Caco-2 (cell line): ENCODE measurements at places on chromosomes 2 and 18.
A peak's percentile ranks its signal among the peaks of the same experiment; 100 is the strongest.

DNA sequence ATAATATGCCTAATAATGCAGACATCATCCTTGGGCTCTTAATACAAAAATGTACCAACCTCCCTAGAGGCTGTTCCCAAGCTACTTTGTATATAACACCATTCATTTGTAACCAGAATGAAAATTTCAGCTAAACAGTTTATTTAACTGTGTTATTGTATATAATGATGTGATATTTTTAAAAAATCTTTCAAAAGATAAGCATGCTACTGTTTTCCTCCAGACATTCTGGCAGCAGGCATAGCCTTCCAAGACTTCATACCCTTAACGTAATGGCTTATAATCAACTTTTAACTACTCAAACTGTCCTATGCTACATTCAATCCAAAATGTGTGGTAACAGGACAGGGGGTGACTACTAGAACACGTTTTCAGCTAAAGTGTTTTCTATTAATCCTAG is 21.2 kb downstream of the CFAP221 start:
- DNase-seq: no peak
- no peak overlapping the region for H3K4me3 ChIP-seq
- H3K4me1 ChIP-seq: no peaks in the 10 kb centered on the region
- no peaks in the 10 kb centered on the region for H3K27me3 ChIP-seq

DNA sequence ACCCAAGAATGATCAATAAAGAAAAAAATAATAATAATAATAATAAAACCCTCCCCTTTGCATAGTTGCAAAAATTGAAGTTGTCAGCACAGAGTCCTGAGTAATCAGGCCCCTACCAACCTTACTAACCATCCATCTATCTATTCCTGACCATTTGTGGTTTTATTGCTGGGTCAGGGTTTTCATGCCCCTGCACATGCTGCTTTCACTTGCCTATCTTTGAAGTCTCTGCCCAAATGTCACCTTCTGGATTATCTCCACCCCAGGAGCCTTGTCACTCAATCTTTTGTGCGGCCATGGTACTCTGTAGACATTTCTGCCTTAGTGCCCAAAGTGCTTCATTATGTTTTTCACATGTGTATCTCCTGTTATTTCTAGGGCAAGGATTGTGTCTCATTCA is 35.1 kb downstream of the SLC30A6 start:
- H3K27me3 ChIP-seq: no peaks in the 10 kb centered on the region
- H3K36me3 ChIP-seq: no peaks in the 10 kb centered on the region; the same call in 1 of the 2 replicates
- H3K4me1 ChIP-seq: peaks cover 2% of the 10 kb centered on the region
- H3K27ac ChIP-seq: no peak overlapping the region
- DNase-seq: no peak

DNA sequence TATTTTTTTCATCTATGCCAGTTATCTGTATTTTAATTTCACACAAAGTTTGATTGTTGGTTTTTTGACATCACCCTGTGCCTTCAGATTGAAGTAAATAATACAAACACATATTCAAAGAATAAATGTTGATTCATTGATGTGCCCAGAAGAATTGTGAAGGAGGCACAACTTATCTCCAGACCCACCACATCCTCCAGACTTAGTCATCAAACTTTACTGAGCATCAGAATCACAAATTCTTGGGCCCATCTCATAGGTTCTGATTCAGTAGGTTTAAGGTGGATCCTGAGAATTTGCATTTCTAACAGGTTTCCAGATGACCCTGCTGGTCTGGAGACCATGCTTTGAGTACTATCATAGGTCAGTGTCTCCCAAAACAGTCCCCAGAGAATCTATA is 82.8 kb upstream of the PIK3C3 start:
- no peaks in the 10 kb centered on the region for H3K4me1 ChIP-seq
- no peaks in the 10 kb centered on the region for H3K27me3 ChIP-seq
- DNase-seq: no peak
- H3K4me3 ChIP-seq: no peak overlapping the region
- H3K27ac ChIP-seq: no peak overlapping the region

- 0 out of 2 replicates have a peak, but pooled peaks cover under 1% of the 10 kb centered on the region for H3K4me1 ChIP-seq
- no peaks in the 10 kb centered on the region for H3K27me3 ChIP-seq
- 0 out of 2 replicates have a peak, but pooled peaks cover 2% of the 10 kb centered on the region for H3K36me3 ChIP-seq
- no peak overlapping the region for H3K27ac ChIP-seq
- H3K4me3 ChIP-seq: no peak overlapping the region
Measured at GRCh38 chr2:159804941-159805340, 6.9 kb upstream of the CD302 start.

- no peaks in the 10 kb centered on the region for H3K27me3 ChIP-seq
- no peaks in the 10 kb centered on the region for H3K36me3 ChIP-seq
- no peak for DNase-seq
- no peak overlapping the region for H3K27ac ChIP-seq
- peaks cover 18% of the 10 kb centered on the region for H3K4me1 ChIP-seq
- no peak overlapping the region for H3K4me3 ChIP-seq
Measured at GRCh38 chr2:85434696-85435095, 16.2 kb downstream of the SH2D6 start.

- H3K36me3 ChIP-seq: no peaks in the 10 kb centered on the region
- H3K27ac ChIP-seq: no peak overlapping the region
- H3K4me1 ChIP-seq: no peaks in the 10 kb centered on the region
- no peak overlapping the region for H3K4me3 ChIP-seq
- DNase-seq: no peak
Measured at GRCh38 chr18:38930881-38931753, 1365.5 kb upstream of the CELF4 start.

DNA sequence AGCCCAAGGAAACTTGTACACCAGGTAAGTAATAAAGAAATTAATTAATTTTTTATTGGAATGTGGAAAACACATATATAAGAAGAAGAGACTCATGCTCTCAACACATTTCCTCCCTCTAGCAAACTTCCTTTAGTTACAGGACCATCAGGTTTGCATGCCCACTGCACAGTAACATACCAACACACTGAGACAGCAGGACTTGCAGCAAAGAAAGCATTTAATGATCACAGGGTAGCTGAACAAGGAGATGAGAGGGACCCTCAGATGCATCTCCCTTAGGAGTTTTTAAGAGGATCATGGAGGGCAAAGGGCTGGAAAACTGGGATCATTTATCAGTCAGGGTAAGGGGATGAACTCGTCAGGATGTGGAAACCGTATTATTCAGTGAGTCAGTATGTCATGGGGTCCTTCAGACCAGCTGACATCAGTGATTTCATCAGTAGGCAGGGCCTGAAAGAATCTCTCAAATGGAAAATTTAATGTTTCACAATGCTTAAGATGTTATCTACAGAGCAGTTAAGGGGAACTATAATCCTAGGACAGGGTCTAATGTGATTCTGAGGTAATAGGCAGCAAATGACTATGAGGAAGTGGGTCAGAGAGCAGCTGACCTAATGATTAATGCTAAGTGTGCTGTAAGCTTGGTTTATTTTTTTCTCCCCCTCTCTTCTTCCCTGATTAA is 193.8 kb upstream of the RND3 start:
- H3K4me1 ChIP-seq: no peaks in the 10 kb centered on the region
- H3K27ac ChIP-seq: no peak overlapping the region
- no peak for DNase-seq
- H3K27me3 ChIP-seq: no peaks in the 10 kb centered on the region
- H3K4me3 ChIP-seq: no peak overlapping the region
- H3K36me3 ChIP-seq: no peaks in the 10 kb centered on the region

DNA sequence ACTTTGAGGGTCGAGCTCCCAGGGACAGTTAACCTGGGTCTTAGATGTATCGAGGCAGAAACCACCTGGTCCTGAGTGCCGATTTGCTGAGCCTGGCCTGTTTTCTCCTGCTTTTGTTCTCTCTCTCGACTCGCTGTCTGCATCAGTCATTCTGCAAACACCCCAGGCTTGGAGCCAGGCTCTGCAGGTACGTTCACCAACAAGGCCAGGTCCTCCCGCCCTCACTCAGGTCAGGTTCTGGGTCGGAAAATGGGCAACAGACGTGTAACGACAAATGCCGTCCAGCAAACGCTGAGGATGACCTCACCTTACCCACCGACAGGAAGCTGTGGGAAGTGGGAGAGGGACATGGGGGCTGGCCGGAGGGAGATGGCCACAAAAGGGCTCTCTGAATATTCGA is 57.7 kb upstream of the PXDN start:
- DNase-seq: no peak
- H3K4me3 ChIP-seq: no peak overlapping the region
- no peaks in the 10 kb centered on the region for H3K27me3 ChIP-seq
- H3K4me1 ChIP-seq: no peaks in the 10 kb centered on the region

GRCh38 chr2:223727562-223727961 is 109.8 kb downstream of the AP1S3 start:
- peak; percentile 72 for DNase-seq
- peaks cover 32% of the 10 kb centered on the region for H3K4me1 ChIP-seq
- H3K27ac ChIP-seq: no peak overlapping the region

DNA sequence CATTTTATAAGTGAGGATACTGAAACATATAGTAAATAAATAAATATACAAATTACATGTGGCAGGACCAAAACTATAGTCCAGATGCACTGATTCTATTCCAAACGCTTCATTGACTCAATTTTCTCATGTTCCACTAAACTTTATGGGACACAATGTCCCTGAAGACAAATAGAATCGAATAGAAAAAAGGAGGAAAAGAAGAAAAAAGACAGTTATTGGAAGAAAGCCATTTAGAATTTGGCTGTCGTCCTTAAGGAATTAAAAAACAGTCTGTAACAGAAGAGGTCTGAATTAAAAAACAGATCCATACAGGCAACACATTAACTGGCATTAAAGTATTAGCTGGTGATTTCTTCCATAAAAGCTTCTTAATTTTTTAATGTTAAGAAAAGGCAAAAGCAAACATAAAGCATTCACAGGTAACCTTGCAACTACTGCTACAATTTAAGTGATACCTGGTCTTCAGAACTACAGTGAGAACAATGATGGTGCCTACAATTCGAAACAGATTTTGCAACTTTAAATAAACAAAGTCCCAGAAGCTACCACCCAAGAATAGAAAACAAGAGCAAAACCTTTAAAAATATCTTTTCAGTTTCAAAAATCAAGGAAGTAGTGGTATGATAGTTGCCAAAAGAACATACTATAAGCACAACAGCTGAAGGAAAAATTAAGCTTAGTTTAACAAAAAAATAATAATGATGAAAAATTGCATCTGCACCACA is 17.4 kb upstream of the CHAC2 start:
- no peaks in the 10 kb centered on the region for H3K27me3 ChIP-seq
- no peaks in the 10 kb centered on the region for H3K36me3 ChIP-seq
- H3K27ac ChIP-seq: no peak overlapping the region
- no peaks in the 10 kb centered on the region for H3K4me1 ChIP-seq
- DNase-seq: no peak

DNA sequence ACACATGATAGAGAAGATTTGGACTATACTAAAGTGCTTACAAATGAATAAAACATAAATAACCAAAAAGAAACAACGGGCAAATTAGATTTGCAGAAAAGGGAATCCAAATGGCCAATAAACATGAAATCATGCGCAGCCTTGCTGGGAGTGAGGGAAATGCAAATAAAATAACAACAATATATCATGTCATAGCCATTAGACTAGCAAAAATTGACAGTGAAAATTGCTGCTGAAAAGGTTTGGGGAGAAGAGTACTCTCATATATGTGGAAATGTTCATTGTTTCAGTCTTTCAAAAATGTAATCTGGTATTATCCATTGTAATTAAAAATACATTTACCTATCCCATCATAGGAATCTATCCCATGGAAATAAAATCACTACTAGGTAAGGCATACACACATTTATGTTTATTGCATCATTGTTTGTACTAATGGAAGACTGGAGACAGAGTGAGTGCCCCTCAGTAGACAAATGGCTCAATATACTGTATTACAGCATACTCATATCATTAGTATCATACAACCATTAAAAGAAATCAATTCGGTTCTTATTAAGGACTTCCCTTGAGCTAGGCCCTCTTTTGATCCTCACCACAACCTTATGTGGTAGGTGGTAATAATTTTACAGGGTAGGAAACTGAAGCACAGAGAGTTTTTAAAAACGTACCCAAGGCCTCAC is 94.1 kb upstream of the MSTN start:
- H3K27ac ChIP-seq: no peak overlapping the region
- no peaks in the 10 kb centered on the region for H3K36me3 ChIP-seq
- H3K4me1 ChIP-seq: no peaks in the 10 kb centered on the region
- no peaks in the 10 kb centered on the region for H3K27me3 ChIP-seq
- DNase-seq: no peak
- no peak overlapping the region for H3K4me3 ChIP-seq

GRCh38 chr2:70991742-70992141 is 2.9 kb downstream of the TEX261 start:
- no peak overlapping the region for H3K4me3 ChIP-seq
- H3K27ac ChIP-seq: no peak overlapping the region
- DNase-seq: no peak
- H3K27me3 ChIP-seq: no peaks in the 10 kb centered on the region
- peaks cover 13% of the 10 kb centered on the region for H3K4me1 ChIP-seq

DNA sequence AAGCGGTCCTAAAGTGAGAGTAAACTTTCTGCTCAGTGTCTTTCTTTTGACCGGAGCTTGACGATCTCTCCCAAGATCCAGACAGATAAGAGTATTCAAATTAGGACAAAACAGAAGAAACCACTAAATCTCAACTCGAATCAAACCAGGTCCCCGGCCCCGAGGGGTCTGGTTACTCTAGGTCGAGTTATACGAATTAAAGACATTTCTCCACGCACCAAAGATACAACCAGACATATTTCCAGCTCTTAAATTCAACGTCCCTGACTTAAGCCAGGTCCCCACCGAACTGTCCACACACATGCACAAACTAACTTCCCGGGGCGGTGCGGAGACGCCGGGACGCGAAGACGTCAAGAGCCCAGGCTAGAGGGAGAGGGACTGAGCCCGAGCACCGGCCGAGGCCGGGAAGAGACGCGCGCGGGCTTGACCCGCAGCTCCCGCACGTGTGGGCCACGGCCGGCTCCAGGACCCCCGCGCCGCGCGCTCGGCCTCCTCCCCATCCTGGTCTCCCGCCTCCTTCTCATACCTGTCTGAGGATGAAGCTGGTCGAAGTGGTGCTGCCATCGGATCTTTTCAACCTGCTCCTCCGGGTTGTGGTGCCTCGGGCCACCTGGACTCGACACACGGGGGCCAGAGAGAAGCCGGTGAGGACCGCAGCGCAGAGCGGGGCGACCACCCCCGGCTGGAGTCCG is 896 bp downstream of the CACNB4 start:
- peak overlapping the region; percentile 56 for H3K4me3 ChIP-seq
- peaks cover 4% of the 10 kb centered on the region; the same call in 1 of the 2 replicates for H3K27me3 ChIP-seq
- no peaks in the 10 kb centered on the region for H3K4me1 ChIP-seq
- H3K27ac ChIP-seq: no peak overlapping the region

DNA sequence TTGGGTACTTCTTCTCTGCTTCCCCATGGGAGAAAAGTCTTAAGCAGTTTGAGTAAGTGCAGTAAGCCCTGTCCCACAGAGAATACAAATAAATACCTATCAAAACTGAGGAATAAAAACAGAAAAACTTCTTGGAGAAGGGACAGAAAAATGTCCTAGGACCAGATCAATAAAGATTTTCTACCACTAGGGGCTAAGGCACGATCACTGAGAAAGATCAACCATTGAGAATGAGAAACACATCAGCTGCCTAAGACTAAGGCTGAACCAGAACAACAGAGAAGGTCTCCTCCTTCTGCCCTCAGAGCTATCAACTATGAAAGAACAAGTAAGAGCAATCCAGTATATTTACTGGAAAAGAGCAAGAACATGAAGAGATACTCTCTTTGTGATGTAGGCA is 763.6 kb upstream of the LRRTM1 start:
- no peak overlapping the region for H3K4me3 ChIP-seq
- H3K27ac ChIP-seq: no peak overlapping the region
- H3K4me1 ChIP-seq: no peaks in the 10 kb centered on the region
- H3K27me3 ChIP-seq: no peaks in the 10 kb centered on the region

- no peaks in the 10 kb centered on the region for H3K27me3 ChIP-seq
- no peaks in the 10 kb centered on the region for H3K36me3 ChIP-seq
- no peaks in the 10 kb centered on the region for H3K4me1 ChIP-seq
Measured at GRCh38 chr18:70459731-70460130, 170.9 kb downstream of the SOCS6 start.
